ENCODE measurements at places on chromosomes 4 and X.

DNA sequence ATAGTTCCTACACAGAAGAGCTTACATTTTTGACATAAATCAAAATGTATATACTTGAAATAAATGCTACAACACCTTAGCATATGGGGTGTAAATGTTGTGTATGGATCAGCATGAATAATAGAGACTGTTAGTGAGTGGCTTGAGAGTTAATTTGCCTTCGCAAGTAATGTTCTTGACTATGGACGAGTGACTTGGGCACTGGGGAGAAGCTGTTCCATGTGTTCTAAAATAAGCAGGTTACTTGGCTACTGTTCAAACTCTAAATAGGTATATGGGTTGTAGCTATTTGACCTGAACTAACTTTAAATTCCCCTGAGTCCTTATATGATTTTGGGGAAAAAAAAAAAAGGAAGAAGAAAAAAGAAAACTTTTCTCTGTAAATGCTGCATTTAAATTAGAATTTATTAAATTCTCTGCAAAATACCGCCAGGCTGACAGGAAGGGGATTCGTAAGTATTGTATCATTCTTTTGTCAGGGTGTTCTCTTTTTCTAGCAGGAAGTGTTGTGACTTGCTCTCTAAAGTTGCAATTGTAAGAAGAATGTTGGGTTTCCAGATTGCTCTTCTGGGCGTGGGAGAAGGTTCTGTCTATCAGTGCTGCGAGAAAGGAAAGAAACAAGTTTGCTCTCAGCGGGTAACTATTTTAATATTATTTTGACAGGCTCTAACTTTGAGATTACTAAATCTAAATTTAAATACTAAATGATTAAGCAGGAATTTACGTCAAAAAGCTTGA is 32.2 kb downstream of the PLS3 start:
- DNase-seq: no peak

DNA sequence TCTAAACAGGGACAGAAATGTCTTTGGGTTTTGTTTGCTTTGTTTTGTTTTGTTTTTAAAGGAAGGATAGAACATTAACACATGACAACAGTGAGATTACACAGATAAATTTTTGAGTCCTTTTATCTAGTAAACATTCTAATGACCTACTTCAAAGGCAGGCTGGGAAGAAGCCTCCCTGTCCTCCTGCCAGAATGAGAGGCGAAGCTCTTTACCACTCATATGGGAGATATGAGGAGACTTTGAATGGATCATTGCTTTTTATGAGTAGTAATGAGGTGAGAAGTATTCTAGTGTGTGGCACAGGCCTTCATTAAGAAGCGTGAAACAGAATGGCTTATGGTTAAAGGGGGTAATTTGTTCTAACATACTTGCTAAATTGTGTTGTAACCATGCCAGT is 172.0 kb downstream of the FBXO8 start:
- DNase-seq: no peak

GRCh38 chrX:107560980-107561379 is 67.3 kb upstream of the PRPS1 start:
- no peak for DNase-seq

- DNase-seq: no peak
These were observed 37.1 kb upstream of the SETD7 start for GRCh38 chr4:139593091-139593564.

GRCh38 chr4:183831026-183831446 is 74.1 kb upstream of the STOX2 start:
- no peak for DNase-seq

GRCh38 chr4:152807294-152807829 is 27.6 kb downstream of the ARFIP1 start:
- DNase-seq: no peak

GRCh38 chr4:150949342-150949741 is 65.7 kb downstream of the LRBA start:
- no peak for DNase-seq

- DNase-seq: no peak
These were observed 534.7 kb downstream of the ANKRD50 start for GRCh38 chr4:124177647-124178425.

- no peak for DNase-seq
These were observed 103.5 kb downstream of the SLC34A2 start for GRCh38 chr4:25759101-25759500.

DNA sequence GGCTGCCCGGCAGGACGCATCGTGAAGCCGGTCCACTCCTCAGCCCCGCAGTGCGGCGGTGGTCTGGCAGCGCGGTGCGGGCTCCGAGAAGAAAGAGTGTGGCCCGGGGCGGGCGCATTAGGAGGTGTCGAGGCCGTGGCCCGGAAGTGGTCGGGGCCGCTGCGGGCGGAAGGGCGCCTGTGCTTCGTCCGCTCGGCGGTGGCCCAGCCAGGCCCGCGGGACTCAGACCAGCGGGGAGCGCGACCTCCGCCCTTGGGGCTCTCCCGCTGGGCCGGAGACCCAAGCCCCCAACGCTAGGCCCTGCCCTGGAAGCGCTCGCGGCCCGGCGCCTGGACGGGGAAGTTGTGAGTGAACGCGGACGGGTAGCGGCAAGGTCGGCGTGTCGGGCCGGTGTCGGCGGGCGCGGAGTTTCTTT is 60.0 kb downstream of the HS3ST1 start:
- DNase-seq: no peak

DNA sequence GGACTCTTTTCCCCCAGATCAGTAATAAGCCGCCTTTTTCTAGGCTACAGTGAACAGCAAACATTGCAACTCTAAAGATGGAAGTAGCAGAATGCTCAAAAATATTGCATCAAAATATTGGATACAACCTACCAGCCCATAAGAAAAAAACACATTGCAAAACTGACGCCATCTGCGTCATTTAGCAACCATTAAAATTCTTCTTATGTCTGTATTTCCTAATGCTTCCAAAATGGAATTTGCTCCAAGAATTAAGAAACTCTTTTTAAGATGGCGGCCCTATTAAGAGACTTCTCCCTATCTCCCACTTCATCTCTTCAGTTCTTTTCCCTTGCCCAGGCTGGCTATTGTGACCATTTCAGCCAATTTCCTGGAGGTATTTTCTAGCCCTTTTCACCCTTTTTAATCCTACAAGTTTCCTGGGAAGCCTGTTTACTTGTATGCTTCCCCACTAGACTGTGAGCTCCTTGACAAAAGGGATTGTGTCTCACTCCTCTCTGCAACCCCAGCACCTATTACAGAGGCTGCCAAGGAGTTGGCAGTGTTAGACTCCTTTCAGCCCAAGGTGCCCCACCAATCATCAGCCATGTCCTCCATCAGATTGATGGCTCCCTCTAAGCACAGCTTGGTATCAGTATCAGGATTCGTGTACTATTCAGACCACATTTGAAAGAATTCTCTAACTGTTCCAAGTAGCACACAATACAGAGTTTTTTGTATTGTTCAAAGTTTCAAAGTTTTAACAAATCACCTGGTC is 4.4 kb downstream of the GPC3 start:
- no peak for DNase-seq

DNA sequence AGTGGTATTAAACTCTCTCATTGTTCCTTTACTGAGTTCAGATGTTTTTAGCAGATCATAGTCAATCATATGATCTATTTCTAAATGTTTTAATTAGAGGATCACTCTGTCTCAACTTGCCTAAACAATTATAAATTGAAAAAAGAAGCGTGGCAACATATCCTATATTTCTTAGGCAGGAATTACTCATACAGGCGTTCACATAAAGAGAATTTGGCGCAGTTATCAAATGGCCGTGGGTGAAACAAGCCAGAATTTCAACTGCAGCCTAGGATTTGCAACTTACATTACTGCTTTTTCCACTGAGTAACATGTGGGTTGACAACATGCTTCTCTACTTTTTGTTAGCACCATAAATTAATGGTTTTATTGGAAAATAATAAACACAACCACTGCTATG is 141.3 kb downstream of the CPE start:
- DNase-seq: no peak

GRCh38 chrX:41808047-41808446 is 84.1 kb downstream of the GPR82 start:
- no peak for DNase-seq

- no peak for DNase-seq
These were observed 59.1 kb downstream of the SCD5 start for GRCh38 chr4:82739287-82740190.

DNA sequence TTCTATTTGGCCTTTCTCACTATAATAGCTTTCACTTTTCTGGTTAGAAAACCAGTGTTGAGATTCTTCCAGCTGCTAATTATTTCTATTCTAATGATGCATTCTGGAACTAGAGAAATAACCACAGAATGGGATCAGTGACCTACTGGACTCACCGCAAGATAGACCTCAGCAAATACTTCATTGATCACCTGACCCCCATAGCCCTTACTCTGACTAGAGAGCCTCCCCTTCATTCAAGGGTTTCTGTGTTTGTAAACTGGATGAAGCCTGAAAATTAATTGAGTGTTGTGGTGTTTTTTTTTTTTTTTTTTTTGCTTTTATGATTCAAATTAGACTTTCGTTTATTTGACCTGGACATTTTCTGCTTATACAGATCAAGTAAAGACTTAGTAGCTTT is 97.0 kb downstream of the NBDY start:
- no peak for DNase-seq

GRCh38 chr4:17502756-17503155 is 9.1 kb downstream of the QDPR start:
- no peak for DNase-seq

GRCh38 chr4:54683616-54684346 is 26.0 kb downstream of the KIT start:
- no peak for DNase-seq

DNA sequence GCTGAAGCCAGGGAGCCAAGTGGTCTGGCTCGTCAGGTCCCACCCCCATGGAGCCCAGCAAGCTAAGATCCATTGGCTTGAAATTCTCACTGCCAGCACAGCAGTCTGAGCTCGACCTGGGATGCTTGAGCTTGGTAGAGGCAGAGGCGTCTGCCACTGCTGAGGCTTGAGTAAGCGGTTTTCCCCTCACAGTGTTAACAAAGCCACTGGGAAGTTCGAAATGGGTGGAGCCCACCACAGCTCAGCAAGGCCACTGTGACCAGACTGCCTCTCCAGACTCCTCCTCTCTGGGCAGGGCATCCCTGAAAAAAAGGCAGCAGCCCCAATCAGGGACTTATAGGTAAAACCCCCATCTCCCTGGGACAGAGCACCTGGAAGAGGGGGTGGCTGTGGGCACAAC is 353.8 kb downstream of the NAP1L3 start:
- DNase-seq: no peak
